ENCODE measurements at places on chromosomes 5 and 9. TPM values are rescaled to one million over a fixed set of nuclear protein-coding genes. Genes with fewer than 3 reads are reported as not detected.

The EGFLAM gene
- 14.4 TPM for total RNA-seq

The ZNF483 gene
- 21.8 TPM for total RNA-seq

The ADAMTS6 gene
- 11.5 TPM for total RNA-seq

DNA sequence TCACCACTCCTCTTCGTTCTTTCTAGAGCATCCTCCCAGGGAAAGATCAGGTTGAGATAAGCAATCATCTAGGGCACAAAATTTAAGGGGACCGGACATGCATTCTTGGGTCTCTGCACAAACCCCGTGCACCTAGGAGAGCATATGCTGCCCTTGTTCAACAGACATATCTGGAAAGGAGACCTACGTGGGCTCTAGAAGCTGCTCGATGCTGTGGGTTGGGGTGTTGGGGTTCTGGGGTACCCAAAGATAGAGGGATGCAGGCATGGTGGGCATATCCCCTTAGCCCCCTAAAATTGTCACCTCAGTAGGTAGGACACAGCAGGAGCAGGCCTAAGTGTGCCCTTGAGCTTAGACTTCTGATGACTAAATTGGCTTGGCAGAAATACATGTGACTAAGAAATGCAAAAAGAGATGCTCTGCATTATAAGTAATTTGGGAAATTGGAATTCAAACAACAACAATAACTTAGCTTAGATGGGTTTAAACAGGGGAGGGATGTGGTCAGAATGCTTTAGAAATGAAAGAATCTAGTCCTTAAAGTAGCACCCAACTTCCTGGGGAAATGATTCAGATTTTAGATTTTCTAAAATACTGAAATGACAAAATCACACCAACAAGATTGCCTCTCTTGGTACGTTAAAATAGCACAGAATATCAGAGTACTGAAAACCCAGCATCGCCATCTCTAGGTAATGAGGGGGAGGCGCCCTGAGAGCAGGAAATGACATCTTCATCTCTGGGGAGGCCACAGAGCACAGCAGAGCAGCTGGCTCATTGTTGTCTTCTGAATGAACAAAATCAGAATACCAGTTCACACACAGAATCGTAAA, 172.3 kb downstream of the GNA14 start:
- DNase-seq, result no peak
- H3K4me3 ChIP-seq, result no peak overlapping the region
- H3K27me3 ChIP-seq, result no peaks in the 10 kb centered on the region
- no peaks in the 10 kb centered on the region for H3K36me3 ChIP-seq
- no peak overlapping the region for H3K27ac ChIP-seq

DNA sequence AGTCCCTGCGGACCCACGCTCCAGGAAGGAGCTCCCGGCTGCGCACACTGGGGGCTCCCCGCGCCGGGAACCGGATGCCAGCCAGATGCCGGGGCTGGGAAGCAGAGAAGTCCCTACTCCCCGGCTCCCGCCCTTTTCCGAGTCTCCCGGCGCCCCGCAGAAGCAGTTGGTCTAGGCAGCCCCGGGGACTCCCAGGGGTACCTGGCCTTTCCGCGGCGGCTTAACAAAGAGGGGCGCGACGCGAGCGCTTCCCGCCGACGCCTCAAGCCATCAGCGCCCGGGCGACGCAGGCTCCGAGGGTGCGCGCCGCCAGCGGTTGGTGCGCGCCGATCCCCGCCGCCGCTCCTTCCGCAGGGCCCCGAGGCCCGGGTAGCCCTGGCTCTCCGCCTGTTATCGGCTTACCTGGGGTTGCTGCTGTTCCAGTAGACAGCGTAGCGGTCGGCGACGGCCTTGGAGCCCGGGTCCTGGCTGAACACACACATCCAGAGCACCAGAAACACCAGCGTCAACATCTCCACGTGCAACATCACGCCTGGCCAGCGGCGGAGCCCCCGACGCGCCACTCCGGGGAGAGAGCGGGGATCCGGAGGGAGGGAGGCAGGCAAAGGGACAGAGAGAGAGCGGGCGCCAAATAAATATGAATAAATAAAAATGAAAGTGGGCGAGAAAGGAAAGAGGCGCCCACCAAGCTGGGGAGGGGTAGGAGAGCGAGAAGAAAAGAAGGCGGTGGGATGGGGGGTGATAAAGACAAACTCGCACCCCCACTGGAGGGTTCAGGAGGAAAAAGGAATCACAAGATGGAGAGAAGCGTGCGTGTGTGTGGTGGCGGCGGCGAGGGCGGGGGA, 428 bp downstream of the EFNA5 start:
- no peak overlapping the region for H3K27ac ChIP-seq
- H3K27me3 ChIP-seq, result no peaks in the 10 kb centered on the region
